Breast epithelium (tissue), 4 donors: ENCODE measurements at places on chromosomes 16 and 17.

GRCh38 chr16:5769513-5769912 lies 671.9 kb upstream of the EEF2KMT start:
- DNase-seq = no peak

- DNase-seq = no peak
These were observed 46.1 kb upstream of the MSI2 start for GRCh38 chr17:57210224-57210553.

GRCh38 chr16:325375-326145 lies 27.0 kb downstream of the AXIN1 start:
- DNase-seq = no peak

DNA sequence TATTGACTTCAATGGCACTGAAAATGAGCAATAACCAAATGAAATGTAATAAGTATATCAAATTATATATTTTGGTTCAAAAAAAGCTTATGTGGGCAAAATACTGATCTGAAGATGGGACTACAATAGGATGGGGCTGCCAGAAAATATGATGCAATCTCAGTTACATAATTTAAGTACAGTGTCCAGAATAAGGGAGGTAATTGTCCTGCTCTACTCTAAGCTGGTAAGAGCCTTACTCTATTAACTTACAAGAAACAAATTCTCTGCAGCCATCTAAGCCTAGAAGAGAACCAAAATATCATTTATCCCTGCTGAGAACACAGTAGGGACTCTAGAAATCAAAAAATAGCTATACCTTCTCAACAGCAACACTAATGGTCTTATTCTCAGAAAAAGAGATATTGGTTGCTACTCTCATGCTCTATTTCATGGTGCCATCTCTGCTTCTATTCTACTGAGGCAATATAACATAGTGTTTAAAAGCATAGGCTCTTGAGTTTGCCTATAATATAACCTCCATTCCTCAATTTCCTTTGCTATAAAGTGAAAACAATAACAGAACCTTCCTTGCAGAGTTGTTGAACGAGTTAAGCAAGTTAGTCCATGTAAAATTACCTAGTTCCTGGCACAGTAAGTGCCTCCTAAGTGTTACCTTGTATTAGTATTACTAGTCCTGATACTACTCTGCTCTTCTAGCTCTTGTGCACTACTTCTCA lies 19.9 kb downstream of the NQO1 start:
- no peak for DNase-seq

DNA sequence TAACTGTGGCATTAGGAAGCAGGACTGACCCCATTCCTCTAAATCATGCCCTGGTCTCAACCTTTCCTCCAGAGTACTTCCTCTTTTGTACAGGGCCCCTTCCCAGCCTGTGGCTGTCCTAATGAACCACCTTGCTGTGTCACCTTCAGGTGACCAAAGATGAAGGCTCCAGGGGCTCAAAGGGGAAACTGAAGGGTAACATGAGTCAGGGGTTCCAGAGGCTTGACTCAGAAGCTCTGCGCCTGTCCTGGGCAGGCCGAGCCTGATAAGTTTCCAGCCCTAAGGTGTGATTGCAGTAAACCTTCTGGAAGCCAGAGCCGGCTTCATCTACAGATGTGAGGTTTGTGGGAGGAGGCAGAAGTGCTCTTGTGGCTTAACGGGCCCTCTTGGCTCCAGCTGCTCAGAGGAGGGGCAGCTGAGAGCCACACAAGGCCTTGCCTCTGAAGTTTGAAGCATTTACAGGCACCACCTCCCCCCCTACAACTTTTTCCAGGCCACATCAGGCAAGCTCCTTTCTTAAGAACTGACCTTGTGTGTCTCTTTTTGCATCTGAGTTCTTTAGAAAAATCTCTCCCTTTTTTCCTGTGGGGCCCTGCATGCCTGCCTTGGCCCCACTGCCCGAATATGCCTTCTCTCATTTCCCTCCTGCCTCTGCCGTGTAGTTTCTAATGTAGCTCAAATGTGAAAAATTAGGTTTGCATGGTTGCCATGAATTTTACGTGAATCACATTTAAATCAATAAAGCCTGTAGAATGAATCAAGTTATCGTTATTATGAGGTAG lies 149.9 kb downstream of the CLEC16A start:
- DNase-seq = no peak

- no peak for DNase-seq
These were observed 8.9 kb downstream of the DUS2 start for GRCh38 chr16:68031951-68032350.

- DNase-seq = no peak
These were observed 1.2 kb downstream of the HSDL1 start for GRCh38 chr16:84143784-84144199.

DNA sequence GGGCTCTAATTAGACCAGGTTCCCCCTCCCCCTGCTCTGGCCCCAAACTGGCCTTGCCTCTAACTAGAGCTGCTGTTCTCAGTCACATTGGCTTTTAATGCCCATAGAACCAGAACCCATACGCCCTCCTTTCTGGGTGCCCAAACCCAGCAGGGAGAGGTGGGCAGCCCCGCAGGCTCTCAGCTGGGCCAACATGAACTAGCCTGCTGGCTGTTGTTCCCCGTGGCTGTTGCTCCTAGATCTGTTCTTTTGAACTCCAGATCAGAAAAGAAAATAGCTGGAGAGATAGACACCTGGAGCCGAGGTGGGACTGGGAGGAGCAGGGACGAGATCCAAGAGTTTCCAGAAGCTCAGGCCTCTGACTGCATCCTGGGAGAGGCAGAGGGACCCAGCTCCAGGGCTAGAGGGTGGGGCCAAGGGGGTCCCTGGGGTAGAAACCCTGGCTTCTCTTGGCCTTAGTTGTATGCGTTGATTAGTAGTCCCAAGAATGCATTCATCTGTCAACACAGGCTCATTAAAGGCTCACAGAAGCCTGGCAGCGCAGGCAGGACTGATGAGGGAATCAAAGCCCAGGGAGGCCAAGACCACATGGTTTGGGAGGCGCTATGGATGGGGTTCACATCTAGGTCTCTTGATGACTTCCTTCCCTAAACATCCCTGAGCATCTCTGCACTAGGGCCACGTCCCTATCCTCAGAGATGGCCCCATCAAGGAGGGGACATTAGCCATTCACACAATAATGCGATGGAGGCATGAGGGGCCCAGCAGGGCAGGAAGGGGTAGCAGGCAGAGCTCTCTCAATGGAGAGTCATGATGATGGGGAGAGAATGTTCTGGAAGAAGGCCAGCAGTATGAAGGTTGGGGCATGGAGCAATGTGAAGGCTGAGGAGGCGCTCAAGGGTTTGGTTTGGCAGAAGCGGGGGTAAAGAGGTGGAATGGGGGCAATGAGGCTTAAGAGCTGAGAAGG lies 1.3 kb upstream of the CPSF4L start:
- no peak for DNase-seq

DNA sequence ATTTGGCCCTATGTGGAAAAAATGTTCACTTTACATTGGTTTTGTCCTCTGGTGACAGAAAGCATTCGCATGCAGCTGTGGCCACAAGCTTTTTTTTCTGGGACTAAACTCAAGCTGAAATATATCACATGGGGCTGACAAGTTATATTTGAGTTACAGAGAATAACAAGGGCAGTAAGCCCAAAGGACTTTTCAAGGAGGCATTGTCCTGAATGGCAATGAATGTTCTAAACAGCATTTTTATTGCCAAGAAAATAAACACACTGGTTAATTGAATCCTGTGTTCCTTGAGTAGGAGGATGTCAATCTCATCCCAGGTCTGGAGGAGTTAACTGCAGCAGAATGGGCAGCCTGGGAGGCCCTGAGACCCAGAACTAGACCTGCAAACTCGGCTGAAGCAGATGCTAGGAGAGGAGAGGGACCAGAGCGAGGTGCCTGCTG lies 114.5 kb downstream of the COPRS start:
- DNase-seq = no peak

DNA sequence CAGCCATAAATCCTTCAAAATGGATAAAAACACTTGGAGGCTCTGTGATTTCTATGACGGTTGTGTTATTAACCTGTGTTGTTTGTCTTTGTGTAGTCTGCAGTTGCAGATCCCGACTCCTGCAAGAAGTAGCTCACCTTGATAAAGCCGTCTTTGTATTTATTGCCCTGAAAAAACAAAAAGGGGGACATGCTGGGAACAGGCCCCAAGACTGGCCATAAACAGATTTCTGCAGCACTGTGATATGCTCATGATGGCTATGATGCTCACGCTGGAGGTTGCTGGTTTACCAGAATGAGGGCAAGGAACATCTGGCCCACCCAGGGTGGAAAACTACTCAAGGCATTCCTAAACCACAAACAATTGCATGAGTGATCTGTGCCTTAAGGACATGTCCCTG lies 71.0 kb downstream of the LGALS9 start:
- no peak for DNase-seq

DNA sequence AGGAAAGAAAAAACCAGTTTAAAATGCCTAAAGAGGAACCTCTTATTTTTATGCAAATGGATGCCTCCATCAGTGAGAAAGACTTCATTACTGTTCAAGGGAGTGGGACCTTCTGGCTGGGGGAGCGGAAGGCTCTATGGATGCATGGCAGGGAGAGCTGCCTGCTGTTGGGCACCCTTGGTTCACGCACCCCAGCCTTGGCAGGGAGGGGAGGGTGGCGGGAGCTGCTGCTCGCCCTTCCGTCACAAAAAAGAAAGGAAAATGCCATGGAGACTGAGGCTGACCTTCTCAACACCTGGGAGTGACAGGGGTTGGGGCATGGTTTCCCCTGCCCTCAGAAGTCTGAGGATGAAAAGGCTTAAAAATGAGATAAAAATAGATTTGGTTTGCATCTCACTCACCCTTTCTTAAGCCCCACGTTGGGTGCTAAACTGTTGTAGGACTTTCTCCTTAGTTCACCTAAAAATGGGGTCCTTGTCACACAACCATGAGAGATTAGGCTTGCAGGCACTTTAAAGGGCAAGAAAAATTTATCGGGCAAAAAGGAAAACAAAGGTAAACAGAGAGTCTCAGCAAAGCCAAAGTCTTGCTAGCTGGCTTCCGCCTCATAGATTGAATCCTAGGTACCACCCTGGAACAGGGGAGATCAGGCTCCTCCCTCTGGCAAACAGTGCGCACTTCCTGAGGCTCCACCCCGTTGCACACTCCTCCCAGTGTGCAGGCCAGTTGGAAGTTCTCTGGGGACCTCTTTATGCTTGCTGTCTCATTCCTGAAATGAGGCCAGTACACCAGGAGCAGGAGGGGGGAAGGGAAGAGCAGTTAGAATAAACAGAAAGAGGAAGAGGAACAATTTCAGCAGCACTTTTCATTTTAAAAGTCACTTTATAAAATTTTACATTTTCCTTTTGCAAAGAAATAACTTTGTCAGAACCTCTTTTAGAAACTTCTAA lies 31.6 kb downstream of the PHKB start:
- no peak for DNase-seq

DNA sequence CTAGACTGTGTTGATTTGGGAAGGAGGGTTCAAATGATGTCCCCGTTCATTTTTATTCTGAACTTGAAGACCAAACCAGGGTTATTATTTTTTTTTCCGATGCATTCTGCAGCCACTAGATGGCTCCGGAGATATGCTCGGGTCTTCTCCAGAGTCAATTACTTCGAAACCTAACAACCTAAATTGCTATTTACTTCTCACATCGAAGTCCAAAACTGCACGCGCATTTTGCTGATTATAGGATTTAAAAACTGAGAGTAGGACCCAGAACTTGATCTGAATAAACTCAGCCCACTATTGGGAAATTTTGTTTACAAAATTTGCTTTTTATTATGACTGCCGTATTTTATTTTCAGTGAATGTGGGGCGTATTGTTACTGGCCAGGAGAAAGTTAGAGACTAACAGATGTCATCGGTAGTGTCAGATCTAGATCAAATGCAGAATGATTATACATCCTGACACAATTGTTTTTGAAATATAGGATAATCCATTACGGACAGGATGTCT lies 263.8 kb downstream of the HS3ST3A1 start:
- DNase-seq = no peak

- no peak for DNase-seq
These were observed 29.8 kb downstream of the SLC39A11 start for GRCh38 chr17:73062726-73063125.

DNA sequence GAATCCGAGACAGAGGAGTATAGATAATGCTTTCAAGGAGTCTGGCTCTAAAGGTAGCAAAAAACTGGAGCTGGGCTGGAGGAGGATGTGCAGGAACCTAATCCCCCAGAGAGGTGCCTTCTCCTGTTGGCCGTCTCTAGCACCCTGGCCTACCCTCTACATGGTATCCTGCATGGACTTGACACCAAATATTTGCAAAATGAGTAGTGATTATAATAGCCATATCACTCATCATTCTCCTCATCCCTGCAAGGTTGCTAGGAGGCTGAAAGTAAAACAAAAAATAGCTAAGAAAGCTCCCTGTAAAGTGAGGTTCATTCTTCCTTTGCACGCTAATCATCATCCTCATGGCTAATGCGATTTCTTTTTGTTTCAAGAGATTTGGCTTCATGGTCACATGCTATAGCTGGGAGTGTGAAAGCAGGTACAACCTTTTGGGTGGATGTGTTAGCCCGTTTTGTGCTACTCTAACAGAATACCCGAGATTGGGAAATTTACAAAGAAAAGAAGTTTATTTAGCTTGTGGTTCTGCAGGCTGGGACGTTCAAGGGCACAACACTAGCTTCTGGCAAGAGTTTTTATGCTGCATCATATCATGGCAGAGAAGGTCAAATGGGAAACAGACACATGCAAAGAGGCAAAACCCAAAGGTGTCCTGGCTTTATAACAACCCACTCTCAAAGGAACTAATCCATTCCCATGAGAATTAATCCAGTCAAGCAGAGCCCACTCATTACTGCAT lies 27.1 kb upstream of the CIITA start:
- no peak for DNase-seq

DNA sequence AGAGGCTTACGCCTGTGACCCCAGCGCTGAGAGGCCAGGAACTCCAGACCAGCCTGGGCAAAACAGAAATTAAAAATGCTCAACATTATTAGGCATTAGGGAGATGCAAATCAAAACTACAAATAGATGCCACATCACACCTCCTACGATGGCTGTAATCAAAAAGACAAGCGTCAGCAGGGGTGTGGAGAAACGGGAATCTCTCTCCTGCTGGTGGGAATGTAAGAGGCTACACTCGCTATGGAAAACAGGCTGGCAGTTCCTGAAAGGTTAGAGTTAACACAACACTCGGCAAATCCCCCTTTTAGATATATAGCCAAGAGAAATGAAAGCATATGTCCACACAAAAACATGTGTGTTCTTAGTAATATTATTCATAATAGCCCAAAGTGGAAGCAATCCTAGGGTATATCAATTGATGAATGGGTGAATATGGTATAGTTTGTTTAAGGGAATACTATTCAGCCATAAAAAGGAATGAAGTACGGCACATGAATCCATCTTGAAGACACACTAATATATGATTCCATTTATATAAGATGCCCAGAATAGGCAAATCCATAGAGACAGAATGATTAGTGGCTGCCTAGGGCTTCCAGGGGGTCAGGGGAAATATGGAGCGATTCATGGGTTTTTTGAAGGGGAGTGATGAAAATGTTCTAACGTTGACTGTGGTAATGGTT lies 1.8 kb upstream of the NPRL3 start:
- DNase-seq = no peak
